ENCODE measurements at places on chromosomes 4 and X. TPM values are rescaled to one million over a fixed set of nuclear protein-coding genes. Genes with fewer than 3 reads are reported as not detected.

GRCh38 chr4:8846826-8847225, 24.8 kb downstream of the HMX1 start:
- no peak for DNase-seq

NKX6-1 gene
- 0.02 TPM for polyA plus RNA-seq

PTTG2 gene
- not detected for polyA plus RNA-seq

- no peak for DNase-seq
Measured at GRCh38 chr4:145644699-145645098, 25.5 kb downstream of the MMAA start.

COL25A1 gene
- 0.09 TPM for polyA plus RNA-seq

GRCh38 chr4:62881210-62881609, 1528.0 kb downstream of the TECRL start:
- no peak for DNase-seq

DNA sequence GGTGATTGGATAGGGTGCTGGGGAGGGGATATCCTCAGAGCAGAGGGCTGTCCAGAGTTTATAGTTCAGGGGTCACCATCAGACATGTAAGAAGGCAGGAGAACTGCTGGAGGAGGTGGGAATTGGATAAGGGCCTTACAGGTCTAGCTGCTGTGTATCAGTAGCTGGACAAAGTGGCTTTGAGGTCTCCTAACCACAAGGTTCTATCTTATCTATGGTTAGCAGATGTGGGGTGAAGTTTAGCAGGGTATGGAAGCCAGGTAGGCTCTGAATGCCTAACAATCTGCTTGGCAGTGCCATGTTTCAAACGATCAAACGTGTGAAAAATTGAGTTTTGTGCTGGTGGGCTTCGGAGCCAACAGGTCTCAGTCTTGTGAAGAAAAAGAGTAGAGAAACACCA, 32.1 kb upstream of the MAGEA8 start:
- no peak for DNase-seq

ADGRG2 gene
- polyA plus RNA-seq, result 0.07 TPM

- peak; percentile 90 for DNase-seq
Measured at GRCh38 chr4:68368691-68369131, 18.8 kb upstream of the YTHDC1 start.

Data from BJ (cell line).